ENCODE measurements at places on chromosomes 3 and 15.

DNA sequence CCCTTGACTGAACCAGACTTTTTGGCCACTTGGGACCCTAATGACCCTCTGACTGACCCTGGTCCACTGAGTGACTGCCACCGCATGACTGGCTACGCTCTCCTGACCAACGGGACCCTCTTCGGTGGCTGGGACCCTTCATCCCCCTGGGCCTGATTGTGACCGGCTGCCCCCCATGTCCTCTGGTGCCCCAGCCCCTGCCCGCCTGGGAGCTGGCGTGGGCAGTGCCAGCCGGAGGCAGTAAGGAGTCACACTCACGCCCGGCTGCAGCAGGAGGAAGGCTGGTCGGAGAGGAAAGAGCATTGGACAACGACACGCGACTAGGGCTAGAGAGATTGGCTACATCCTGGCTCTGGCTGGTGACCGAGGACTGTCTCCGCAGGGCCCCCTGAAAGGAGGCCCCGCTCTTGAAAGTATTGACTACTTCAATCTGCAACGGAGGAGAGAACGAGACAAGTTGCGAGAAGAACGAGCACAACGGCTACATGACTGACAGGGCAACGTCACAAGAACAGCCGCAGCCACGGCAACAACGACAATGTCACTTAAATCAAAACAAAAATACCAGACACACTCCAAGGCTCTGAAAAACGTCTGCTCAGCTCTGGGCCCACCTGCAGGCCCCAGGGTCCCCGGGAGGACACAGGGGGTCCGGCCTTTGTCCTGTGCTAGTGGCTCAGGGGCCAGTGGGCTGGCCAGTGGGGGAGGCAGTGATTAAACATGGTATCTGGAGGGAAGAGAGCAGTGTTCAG, 15.1 kb upstream of the SEC13 start:
- no peak for DNase-seq

DNA sequence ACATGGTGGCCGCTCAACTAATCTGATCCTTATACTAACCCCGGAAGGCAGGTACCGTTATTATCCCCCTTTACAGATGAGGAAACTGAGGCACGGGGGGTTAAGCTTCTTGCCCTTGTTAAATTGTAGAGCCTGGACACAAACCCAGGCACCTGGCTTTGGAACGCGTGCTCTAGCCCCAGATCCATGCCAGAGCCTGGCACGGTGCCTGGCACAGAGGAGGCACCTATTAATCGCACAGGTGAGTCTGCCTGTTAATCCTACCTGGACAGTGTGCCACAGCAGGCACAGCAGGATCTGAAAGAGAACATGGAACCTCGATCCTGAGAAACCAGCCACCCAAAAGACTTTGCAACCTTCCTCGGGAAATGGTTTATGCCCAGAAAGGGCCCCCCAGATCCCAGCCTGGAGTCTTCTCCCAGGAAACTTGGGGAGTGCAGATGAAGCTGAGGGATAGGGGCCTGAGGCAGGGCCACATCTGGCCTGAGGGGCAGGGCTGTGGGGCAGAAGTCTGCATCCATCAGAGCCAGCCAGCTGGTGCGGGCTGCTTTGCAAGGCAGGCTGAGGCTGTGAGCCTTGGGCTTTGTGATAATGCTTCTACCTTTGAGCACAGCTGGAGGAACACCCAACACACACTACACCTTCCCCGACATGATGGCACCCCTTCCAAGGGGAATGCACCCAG, 55.3 kb upstream of the SLC6A1 start:
- DNase-seq, result no peak

DNA sequence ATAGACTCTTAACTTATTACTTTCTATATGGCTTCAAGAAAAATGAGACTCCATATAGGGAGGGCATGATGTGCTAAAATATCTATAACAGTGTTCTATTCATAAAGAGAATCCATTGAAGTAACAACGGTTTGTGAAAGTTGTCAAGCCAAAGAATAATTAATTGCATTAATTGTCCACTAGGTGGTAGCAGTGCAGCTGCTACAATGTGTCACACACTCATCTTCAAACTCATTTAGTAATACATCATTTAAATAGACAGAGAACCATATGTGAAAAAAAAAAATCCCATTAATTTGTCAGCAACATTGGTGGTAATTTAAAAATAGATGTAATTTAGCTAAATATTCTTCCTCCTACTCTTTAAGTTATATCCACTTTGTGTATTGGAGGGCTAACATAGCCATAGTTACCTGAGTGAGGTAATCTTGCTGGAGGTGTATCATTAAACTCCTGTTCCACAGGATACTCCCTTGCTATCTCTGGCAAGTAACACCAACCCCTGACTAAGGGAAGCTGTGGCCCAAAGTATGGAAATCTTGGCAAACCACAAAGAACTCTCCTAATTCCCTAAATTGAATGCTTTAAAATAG, 3.7 kb upstream of the CPA3 start:
- no peak for DNase-seq

- no peak for DNase-seq
Measured at GRCh38 chr3:134991003-134991402, 195.9 kb downstream of the EPHB1 start.

DNA sequence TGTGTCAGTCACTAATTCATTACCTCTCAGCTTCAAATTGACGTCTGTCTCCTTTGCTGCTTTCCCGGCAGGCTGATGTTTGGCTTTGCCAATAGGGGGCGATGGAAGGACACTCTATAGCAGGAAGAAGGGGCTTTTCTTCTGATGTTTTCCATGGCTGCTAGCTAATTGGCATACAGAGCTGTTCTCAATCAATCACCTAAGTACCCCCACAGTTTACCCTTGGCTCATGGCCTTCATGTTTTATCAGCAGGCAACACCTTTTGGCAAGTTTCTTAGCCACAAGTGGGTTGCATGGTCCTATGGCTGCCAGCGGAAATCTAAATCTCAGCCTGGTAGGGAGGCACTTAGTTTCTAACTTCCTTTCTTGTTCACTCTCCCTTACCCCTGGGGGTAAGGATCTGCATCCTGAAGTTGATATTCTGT, 45.0 kb downstream of the ESYT3 start:
- DNase-seq, result no peak

DNA sequence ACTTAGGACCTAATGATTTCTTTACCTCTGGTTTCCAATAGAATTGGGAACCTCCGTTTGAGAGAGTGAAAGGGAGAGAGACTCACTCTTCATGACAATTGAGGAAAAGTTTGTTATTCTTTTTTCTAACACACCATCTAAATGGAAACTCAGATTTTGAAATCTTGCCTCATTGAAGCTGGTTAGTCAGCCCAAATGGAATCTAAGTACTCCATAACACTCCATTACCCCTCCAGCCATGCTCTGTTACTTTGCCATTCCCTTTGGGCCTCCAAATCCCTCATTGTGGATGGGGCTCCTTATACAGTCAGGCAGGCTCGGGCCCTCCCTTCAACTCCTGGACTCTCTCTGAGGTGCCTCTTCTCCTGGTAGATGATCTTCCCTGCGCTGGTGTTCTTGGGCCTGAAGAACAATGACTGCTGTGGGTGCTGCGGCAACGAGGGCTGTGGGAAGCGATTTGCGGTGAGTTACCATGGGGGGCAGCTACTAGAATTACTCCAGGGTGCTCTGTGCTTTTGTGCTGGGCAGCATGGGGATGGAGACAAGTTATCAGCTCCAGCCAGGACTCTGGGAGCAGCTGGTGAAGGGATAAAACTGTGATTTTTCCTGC, 1.1 kb downstream of the TM4SF4 start:
- DNase-seq, result no peak

DNA sequence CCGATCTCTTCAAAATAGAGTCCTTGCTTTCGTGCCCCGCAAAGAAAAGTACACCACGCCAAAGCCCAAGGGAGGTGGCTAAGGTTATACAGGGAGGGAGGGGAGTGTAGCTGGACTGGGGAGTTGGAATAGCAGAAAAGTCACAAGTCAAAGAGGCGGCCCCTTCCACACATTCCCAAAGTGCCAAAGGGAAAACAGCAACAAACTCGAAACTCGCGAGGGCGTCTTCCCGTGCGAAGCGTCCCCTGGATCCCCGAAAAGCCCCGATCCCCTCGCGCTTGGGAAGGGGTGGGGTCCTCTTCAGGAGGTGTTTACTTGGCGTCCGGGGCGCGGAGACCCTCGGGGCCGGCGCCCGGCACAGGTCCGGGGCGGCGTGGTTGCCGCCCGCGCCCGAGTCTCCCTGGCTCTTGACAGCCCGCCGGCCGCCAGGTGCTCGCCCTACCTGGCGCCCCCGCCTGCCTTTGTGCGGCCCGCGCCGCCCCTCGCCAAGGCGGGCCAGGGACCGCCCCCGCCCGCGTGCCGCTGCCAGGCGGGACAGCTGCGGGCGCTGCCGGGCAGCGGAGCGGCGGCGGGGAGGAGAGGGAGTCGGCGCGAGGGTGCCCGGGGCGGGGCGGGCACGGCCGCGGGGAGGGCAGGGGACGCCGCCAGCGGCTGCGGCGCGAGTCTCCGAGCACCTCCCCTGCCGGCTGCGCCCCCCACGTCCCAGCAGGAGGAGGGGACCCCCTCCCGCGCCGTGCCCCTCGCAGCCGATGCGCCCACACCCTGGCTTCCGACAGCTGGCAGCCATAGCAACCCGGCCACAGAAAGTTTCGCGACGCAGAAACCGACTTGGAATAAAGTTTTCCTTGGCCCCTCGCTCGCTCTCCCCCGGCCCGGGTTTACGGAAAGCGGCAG, 966 bp downstream of the MYO1E start:
- DNase-seq, result no peak

DNA sequence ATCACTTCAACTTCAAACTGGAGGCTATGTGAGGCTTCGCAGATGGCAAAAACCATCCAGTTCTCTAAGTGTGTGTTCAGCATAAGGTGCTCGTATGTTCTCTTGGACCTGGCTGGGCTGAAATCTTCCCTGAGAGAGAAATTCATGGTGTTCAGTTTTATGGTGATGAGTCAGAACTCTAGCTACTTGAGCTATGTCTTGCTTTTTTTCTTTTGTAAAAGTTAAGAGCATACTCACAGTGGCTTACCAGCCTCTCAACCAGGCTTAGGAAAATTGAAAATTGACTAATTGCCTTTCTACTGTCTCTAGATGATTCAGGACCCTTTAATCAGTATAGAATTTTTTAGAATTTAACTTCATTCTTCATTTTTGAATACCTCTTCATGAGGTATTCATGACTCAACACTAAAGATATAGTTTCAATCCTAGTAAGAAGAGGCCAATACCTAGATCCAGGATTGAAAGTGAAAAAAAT, 617.5 kb downstream of the TBL1XR1 start:
- DNase-seq, result no peak

- no peak for DNase-seq
Measured at GRCh38 chr3:77835921-77836320, 796.0 kb downstream of the ROBO2 start.

- DNase-seq, result no peak
Measured at GRCh38 chr15:89633585-89633984, 21.7 kb downstream of the KIF7 start.

DNA sequence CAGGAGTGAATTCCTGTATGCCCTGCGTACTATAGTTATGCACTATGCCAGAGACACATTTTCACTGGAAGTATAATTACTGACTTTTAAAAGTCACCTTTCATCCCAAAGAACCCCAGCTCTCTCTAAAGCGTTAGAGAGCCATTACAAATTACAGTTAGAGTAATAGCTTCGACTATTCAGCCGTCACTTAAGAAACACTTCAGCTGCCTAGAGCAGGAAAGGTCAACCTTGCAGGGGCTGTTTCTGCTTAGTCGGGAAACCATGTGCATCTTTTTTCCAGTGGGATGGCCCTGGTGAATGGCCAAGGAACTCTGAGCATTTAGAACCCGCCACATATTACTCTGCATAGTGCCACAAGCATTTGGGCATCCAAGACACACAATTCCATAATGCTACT, 235.9 kb downstream of the ARRDC4 start:
- DNase-seq, result no peak

- no peak for DNase-seq
Measured at GRCh38 chr3:142680710-142681109, 43.1 kb upstream of the TRPC1 start.

GRCh38 chr15:53580366-53580765, 179.1 kb downstream of the WDR72 start:
- no peak for DNase-seq

GRCh38 chr3:63926309-63926708, 14.1 kb upstream of the SCAANT1 start:
- no peak for DNase-seq

DNA sequence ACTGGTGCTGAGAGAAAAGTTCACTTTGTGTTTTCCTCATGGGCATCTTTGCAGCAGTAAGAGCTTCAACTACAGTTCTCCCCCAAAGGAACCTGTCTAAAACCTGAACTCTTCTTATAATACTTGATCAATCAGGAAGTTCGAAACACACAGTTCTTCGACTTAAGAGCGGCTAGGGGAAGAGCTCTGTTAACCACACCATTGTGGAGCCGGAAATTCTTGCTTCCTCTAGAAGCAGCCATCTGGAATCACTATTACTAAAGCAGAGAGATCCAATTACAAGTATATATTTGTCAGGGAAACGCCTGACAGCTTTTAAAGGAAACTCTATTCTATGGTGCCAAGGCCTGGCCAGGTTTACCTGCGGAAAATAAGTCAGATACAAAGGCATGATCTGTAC, 337.3 kb upstream of the CBLB start:
- no peak for DNase-seq

- no peak for DNase-seq
Measured at GRCh38 chr3:70501561-70501960, 189.1 kb upstream of the MDFIC2 start.

DNA sequence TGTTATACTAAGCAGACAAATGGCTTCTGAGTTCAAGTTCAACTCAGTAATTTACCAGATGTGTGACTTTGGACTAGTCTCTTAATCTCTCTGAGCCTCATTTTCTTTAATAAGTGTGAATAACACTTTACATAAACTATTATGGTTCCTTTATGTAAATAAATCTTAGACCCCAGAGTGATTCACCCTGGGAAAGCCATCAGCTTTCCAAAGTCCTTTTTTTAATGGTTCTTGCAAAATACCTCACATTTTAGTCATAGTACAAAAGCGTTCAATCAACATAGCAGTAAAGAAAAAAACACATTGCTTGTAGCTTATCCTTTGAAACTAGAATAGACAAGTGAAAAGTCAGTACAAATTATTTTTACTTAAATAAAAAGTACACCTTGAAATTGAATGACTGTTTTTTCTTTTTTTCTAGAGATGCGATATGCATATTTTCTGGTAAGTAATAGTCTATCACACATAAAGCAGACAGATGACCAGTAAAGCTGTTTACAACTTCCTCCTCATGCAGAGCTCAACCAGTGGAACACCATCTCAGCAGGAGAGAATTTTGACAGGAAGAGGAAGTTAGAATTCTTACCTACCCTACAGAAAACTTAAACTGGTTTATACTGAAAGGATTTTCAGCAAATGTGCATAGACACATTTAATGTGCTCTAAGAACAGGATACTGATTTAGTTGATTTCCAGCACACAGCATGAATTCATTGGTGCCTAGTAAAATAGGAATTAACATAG, 123.0 kb upstream of the AGBL1 start:
- no peak for DNase-seq

- DNase-seq, result no peak
Measured at GRCh38 chr3:96959901-96960641, 145.7 kb downstream of the EPHA6 start.

DNA sequence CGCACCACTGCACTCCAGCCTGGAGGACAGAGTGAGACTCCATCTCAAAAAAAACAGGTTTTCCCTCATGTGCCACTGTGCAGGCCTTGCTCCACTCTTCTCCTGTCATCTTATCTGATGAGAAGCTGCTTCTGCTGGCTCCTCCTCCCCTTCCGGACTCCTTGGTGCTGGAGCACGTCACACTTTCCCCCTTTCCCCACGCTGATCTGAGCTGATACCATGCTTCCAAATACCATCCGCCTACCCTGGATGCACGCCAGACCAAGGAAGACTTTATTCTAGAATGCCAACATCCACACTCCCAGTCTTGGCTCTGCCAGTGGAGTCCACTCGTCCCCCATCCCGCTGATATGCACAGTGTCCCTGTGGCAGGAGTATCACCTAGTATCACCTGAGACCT, 31.3 kb downstream of the HOMER2 start:
- no peak for DNase-seq

- no peak for DNase-seq
Measured at GRCh38 chr3:10648181-10648580, 142.8 kb upstream of the ATP2B2 start.
